ENCODE measurements at places on chromosomes 2 and 18. TPM values are rescaled to one million over a fixed set of nuclear protein-coding genes. Genes with fewer than 3 reads are reported as not detected.

ALLC gene
- not detected for polyA plus RNA-seq

GNLY gene
- polyA plus RNA-seq, result 13.1 TPM

SOX11 gene
- polyA plus RNA-seq, result 3.1 TPM

- no peak for DNase-seq
- no peaks in the 10 kb centered on the region for H3K36me3 ChIP-seq
- H3K27ac ChIP-seq, result no peak overlapping the region
- H3K4me1 ChIP-seq, result peaks cover 8% of the 10 kb centered on the region
- no peaks in the 10 kb centered on the region for H3K27me3 ChIP-seq
Measured at GRCh38 chr2:37893327-37893726, 31.8 kb upstream of the RMDN2 start.

DNA sequence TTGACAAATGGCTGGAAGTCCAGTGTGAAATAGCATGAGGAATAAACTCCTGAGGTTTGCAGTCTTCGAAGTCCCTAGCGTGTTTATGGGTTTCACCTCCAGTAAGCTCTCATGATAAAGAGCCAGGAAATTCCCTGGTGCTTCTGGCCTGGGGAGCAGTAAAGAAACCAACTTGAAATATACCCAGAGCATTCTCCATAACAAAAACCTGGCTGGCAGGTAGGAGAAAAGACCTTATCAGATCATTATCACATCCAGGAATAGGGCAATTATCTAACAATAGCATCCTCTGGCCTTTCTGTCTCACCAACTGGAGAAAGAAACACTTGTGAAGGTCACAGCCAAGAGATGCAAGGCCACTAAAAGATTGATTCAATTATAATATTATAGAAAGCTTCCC, 513.6 kb upstream of the LRRTM4 start:
- no peaks in the 10 kb centered on the region for H3K27me3 ChIP-seq
- no peak overlapping the region for H3K4me3 ChIP-seq
- no peak overlapping the region for H3K27ac ChIP-seq
- DNase-seq, result no peak
- no peaks in the 10 kb centered on the region for H3K36me3 ChIP-seq
- no peaks in the 10 kb centered on the region for H3K4me1 ChIP-seq

GRCh38 chr2:10083692-10084211, 3.5 kb upstream of the CYS1 start:
- no peaks in the 10 kb centered on the region for H3K36me3 ChIP-seq
- peaks cover 10% of the 10 kb centered on the region for H3K4me1 ChIP-seq
- no peak overlapping the region for H3K4me3 ChIP-seq
- H3K27ac ChIP-seq, result no peak overlapping the region
- no peak for DNase-seq
- peaks cover 30% of the 10 kb centered on the region for H3K27me3 ChIP-seq

Data from large intestine (tissue), 12 donors.